Myometrial cell (primary cell): ENCODE measurements at places on chromosomes 5 and 9. TPM values are rescaled to one million over a fixed set of nuclear protein-coding genes. Genes with fewer than 3 reads are reported as not detected.

POLR3G gene
- total RNA-seq, result 14.1 and 26.9 TPM in 2 replicates

GRIN3A gene
- total RNA-seq, result not detected in 2 replicates

STXBP1 gene
- 28.8 and 77.8 TPM in 2 replicates for total RNA-seq

ECSCR gene
- not detected in 2 replicates for total RNA-seq

SPATA31D4 gene
- not detected in 2 replicates for total RNA-seq

DCTN4 gene
- 44.4 and 55.1 TPM in 2 replicates for total RNA-seq

IL3 gene
- total RNA-seq, result not detected in 2 replicates
